ENCODE measurements at places on chromosomes 16 and 17. TPM values are rescaled to one million over a fixed set of nuclear protein-coding genes. Genes with fewer than 3 reads are reported as not detected.

Gene NPIPB2
- polyA plus RNA-seq: 5.1 TPM

Gene ATP2A1
- 688 TPM for polyA plus RNA-seq

GRCh38 chr17:15440347-15440746 lies 27.1 kb downstream of the CDRT4 start:
- DNase-seq: no peak

- no peak for DNase-seq
These were observed 81.7 kb upstream of the FAM20A start for GRCh38 chr17:68682903-68683302.
